ENCODE measurements at places on chromosomes 12 and 14. TPM values are rescaled to one million over a fixed set of nuclear protein-coding genes. Genes with fewer than 3 reads are reported as not detected.

IFNG-AS1 gene
- total RNA-seq = not detected

GRCh38 chr12:124543052-124543589, 24.3 kb downstream of the NCOR2 start:
- DNase-seq = no peak

DNA sequence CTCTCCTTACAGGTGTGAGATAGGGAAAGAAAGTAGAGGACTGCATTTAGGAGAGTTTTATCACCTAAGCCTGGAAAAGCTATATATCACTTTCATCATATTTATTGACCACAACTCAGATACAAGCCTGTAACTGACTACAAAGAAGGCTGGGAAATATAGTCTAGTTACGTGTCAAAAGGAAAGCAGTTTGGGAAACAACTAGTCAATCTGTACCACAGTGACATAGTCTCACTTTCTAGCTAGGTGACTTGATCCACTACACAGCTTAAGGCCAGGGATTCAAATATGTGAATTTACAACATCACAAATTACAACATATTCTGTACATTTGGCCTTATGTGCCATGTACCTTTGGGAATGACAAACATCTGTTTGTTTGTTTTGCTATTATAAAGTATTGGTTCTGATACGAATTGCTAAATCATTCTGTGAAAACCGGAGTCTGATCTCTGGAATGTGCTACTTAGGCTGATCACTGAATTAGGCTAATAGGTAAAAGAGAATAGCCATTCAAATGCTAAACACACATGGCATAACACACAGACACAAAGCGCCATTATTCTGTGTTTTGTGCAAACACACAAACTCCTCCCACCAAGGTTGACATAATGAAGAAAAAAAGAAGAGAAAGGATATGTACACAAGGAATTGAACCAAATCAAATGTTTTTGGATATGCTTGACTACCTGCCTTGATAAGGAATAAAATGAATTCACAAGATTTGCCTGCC, 279.8 kb downstream of the DUSP6 start:
- DNase-seq = no peak

DNA sequence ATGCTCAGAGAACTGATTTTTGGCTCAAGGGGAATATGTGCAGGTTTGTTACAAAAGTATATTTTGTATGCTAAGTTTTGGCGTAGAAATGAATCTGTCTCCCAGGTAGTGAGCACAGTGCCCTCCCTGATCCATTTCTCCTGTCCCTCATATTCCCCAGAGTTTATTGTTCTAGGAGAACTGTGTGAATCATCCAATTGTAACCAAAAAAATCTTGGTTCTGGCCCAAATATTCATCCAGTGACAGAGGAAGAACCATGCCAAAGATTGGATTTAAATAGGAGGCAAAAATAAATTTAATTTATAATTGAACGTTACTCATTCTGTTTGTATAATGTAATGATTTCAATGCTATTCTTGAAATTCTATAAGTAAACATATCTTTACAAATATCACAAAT, 4.8 kb downstream of the CATSPERB start:
- DNase-seq = no peak

DNA sequence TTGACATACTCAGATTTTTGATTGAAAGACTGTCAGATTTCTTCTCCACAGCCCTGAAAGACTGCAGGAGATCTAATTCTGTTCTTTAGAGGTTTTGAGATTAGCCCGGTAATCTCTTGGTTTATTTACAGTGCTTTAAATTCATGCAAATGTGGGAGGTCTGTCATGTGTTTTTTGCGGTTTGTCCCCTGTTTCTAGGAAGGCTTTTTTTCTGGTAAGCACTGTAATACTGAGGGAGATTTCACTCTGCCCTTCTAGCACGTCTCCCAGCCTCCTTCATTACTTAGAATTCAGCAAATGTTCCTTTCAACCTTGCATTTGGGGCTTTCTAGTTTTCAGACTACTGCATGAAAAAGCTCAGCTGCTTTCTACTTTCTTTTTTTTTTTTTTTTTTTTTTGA, 31.1 kb downstream of the GPHN start:
- DNase-seq = no peak
